CD4-positive, alpha-beta T cell treated with Interleukin-15 for 4 hours (primary cell): ENCODE measurements at places on chromosomes 7 and 10.

GRCh38 chr7:18538554-18539250, 43.2 kb downstream of the HDAC9 start:
- no peak for DNase-seq

GRCh38 chr10:113027574-113028455, 77.8 kb downstream of the TCF7L2 start:
- DNase-seq: no peak

- DNase-seq: no peak
Measured at GRCh38 chr7:21184942-21185652, 242.8 kb upstream of the SP4 start.

- DNase-seq: no peak
Measured at GRCh38 chr7:134364619-134365037, 47.9 kb upstream of the SLC35B4 start.

DNA sequence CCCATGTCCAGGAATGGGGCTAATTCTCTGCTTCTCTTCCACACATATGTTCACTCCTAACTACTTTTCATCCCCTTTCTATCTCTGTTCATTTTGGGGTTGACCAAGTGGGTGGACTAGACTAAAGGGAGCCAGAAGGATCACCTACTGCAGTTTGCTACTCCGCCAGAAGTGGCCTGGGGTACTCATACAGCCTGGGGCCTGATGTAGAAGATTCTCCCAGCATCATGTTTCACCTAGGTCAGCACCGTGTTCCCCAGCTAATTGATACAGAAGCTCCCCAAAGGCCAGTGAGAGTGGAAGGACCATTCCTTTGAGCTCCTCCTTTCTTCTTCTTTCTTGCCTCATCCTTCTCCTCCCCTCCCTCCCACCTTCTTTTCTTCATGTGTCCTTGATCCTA, 19.6 kb upstream of the IFRD1 start:
- DNase-seq: no peak

DNA sequence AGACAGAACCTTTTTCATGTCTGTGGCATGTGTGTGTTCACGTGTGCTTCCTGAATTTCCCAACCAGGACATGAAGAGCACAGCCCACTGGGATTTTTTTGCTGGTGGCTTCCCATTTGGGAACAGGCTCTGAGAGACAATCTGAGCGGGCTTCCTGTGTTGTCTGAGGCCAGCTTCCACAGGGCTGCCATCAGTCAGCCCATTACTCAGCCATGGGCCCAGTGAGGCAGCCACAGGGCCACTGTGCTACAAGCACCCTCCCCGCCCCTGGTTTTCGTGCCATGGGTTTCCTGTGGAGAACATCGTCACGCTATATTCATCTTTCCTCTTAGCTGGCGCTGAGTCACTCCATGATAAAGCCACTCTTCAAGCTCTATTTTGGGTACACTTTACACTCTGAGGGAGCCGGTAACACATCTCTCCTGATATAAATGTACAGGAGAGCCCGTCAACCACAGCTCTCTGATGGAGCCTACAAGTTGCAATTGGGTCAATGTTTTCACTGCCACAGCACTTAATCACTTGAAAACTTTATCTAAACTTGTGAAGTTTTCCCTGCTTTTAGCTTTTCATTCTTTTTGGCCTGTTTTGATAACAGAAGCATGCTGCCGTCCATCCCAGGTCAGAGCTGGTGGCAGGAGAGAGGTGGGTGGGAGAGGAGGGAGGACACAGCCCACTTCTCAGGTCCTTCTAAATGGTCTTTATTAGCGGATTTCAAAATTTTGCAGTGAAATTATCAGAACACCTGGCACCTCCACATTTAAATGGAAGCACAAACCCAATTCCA, 96.9 kb downstream of the HIPK2 start:
- peak; percentile 55 for DNase-seq

DNA sequence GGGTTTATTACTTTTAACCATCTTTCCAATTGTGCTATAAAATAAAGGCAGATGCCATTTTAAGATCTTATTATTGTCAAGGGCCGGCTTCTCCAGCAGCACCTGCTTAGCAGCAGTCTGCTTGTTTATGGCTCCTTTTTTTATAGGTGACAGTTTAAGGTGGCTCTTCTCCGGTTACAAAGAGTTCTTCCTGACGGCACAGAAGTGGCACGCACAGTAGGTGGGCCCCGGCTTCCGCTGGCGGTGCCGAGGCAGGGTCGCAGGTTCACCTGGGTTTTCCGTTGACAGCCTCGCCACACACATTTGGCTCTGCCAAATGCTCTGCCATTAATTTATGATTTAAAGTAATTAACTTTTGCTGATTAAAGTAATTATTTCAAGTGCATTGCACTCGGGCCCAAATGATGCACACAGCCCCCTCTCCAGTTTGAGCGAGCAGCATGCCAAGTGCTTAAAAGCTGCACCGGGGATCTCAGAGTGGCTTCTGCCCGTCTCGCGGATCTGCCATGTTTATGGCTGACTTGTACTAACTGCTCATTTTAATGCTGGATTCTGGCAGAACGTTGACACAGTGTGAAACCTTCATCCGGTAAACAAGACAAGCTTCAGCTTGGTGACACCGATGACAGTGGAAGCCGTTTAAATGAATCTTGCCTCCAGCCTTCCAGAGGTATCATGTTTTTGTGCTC, 355.1 kb upstream of the MKI67 start:
- DNase-seq: no peak

DNA sequence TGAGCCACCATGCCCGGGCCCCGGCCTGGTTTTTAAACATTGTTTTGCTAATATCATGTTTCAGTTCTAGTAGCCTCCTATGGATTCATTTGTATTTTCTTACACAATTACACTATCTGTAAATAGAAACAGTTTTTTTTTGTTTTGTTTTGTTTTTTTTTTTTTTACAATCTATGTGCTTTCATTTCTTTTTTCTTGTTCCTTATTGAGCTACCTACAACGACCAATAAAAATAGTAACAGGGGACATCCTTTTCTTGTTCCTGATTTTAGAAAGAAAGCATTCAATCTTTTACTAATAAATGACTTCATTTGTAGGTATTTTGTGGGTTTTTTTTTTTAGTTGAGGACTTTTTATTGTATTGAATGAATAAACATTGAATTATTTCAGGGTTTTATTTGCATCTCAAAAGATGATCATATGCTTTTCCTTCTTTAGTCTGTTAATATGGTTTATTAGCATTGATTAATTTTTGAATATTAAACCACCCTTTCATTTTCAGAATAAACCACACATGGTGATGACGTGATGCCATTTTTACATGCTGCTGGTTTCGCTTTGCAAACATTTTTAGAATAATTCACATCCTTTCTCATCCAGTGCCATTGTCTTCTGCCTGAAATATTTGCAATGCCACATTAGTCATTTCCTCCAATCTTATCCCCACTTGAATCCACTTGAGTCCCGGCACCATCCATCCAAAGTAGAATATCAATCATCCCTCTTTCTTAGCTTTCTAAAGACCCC, 18.1 kb upstream of the AKR1E2 start:
- no peak for DNase-seq

DNA sequence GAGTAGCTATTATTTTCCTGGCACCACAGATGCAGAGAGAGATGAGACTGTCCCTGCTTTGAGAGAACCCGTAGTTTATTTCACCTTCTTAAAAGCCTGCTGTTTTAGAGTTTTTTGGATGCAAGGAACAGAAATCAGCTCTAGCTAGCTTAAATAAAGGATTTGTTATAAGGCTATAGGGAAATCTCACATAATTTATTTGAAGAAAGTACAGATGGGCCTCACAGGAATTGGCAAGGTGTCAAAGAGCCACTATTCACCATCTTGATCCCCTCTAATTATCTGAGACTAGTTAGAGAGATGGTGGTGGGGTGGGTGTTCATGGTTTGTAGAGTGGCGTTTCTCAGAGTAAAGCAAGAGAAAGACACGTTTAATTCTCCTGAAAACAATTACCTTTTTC, 7.3 kb downstream of the KMT2E start:
- DNase-seq: no peak

DNA sequence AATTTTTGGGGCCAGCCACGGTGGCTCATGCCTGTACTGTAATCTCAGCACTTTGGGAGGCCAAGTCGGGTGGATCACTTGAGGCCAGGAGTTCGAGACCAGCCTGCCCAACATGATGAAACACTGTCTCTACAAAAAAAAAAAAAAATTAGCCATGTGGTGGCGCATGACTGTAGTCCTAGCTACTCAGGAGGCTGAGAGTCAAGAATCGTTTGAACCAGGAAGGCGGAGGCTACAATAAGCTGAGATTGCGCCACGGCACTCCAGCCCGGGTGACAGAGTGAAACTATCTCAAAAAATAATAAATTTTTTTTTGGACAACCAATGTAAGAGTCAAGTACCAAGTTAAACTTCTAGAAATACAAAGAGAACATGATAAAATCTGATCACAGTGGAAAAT, 164.6 kb downstream of the AVL9 start:
- no peak for DNase-seq

DNA sequence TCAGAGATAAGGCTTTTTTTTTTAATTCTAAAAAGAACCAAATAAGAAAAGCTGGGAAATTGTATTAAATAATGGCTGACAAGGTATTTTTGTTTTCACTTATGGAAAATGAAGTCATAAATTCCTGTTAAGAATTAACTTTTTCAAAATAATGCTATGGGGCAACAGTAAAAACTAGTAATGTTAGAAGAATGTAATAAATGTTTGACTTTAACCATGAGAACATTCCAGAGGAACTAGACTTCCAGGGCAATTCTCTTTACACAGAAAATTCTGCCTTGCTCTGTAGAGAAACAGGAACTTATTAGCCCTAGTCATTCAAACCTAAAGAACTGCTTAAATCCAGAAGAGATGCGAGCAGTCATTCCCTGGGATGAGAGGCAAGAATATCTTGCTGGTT, 571.1 kb downstream of the IPMK start:
- no peak for DNase-seq

GRCh38 chr10:123948030-123948823, 56.6 kb upstream of the CPXM2 start:
- no peak for DNase-seq

DNA sequence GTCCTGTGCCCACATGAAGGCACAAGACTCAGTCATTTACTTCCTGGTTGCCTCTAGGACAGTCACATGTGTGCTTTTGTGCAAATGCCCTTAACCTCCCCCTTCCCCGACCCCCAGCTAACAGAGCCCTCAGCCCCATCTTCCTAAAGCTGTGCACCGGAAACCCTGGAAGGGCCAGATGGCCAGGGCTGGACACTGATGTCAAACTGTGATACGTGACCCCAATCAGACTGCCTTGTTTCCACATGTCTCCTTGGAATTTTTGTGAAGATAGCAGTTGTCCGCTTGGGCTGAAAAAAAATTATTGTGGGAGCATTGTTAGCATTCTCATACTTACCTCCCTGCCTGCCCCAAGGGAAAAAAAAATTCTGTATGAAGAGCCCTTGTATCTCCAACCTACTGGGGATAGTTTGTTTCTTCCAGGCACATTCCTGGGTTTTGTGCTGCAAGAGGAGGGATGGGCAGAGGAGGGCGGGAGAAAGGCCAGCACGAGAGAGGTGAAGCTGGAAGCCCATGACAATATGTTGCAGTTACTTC, 17.0 kb upstream of the ADAM12 start:
- DNase-seq: no peak

DNA sequence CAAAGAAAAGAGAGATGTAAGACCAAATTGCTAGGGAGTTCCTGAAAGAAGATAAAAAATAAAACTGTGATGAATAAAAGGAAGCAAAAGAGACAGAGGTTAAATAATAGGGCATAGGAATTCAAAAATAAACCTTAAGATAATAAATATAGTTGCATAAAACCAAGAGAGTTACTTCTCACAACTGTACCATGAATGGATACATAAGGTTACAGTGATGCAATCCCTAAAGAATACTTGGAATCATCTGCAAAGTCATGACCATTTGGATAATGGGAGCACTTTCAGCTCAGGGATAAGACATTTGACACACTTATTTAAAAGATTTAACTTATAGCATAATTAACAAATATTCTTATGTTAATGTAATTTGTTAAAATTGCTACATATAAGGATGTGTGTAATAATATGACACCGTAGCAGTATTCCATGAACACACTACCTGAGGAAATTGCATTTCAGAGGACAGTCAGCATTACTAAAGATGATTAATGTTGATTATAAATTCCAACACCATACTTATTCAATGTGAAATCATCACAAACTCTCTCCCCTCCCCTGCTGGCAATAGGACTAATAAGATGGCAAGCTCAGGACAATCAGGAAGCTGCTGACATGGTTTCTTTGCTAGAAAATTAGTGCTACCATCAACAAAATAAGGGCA, 202.1 kb upstream of the AKR1E2 start:
- DNase-seq: no peak
